ENCODE measurements at places on chromosomes 4 and X. TPM values are rescaled to one million over a fixed set of nuclear protein-coding genes. Genes with fewer than 3 reads are reported as not detected.

PPP1R2C gene
- total RNA-seq, result not detected

COL4A5 gene
- total RNA-seq, result 1.3 TPM

MAGEA9B gene
- not detected for total RNA-seq

EREG gene
- 0.51 TPM for total RNA-seq

DNA sequence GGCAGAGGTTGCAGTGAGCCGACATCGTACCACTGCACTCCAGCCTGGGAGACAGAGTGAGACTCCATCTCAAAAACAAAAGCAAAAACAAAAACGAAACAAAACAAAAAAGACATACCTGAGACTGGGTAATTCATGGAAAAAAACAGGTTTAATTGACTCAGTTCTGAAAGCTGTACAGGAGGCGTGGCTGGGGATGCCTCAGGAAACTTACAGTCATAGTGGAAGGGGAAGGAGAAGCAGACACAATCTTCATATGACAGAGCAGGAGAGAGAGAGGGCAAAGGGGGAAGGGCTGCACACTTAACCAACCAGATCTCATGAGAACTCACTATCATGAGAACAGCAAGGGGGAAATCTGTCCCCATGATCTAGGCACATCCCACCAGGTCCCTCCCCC, 229.5 kb downstream of the STK32B start:
- H3K27me3 ChIP-seq, result no peaks in the 10 kb centered on the region
- H3K27ac ChIP-seq, result no peak overlapping the region
- no peak for DNase-seq
- no peak overlapping the region for H3K4me3 ChIP-seq
- no peaks in the 10 kb centered on the region for H3K36me3 ChIP-seq
- H3K4me1 ChIP-seq, result no peaks in the 10 kb centered on the region

- DNase-seq, result no peak
- H3K4me3 ChIP-seq, result no peak overlapping the region
- H3K27ac ChIP-seq, result no peak overlapping the region
- no peaks in the 10 kb centered on the region for H3K27me3 ChIP-seq
These were observed 6.9 kb downstream of the FABP2 start for GRCh38 chr4:119315036-119315435.

DNA sequence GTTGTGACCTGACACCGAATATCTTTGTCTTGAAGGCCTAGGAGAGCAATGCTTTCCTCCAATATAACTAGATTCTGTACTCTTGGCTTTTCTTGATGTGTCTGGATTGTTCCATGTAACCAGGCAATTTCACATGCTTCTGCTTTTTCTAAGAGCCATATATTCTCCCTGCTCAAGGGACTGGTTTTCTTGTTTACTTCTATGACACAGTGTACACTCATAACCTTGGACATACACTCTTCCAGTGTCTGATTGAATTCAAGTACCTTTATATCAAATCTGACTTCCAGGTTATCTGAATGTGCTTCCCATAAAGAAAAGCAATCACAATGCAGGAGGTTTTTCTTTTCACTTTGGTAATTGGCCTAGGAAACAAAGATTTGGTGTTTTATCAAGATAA, 17.4 kb upstream of the EIF4E start:
- H3K27ac ChIP-seq, result no peak overlapping the region
- no peaks in the 10 kb centered on the region for H3K36me3 ChIP-seq
- no peak overlapping the region for H3K4me3 ChIP-seq
- no peaks in the 10 kb centered on the region for H3K27me3 ChIP-seq
- no peaks in the 10 kb centered on the region for H3K4me1 ChIP-seq
- no peak for DNase-seq

Measured in liver (tissue), 10 donors.